Activated CD4-positive, alpha-beta T cell treated with anti-CD3 and anti-CD28 coated beads, Interleukin-2, amount 10 ng/mL, durations not matched to agents 7 days and 5 days (primary cell): ENCODE measurements at places on chromosomes 2 and 18.

GRCh38 chr18:76453057-76453561 is 41.9 kb downstream of the ZNF516 start:
- H3K36me3 ChIP-seq, result no peaks in the 10 kb centered on the region
- H3K4me3 ChIP-seq, result no peak overlapping the region
- no peak overlapping the region for H3K27ac ChIP-seq
- peaks cover 25% of the 10 kb centered on the region for H3K4me1 ChIP-seq
- no peak for DNase-seq

DNA sequence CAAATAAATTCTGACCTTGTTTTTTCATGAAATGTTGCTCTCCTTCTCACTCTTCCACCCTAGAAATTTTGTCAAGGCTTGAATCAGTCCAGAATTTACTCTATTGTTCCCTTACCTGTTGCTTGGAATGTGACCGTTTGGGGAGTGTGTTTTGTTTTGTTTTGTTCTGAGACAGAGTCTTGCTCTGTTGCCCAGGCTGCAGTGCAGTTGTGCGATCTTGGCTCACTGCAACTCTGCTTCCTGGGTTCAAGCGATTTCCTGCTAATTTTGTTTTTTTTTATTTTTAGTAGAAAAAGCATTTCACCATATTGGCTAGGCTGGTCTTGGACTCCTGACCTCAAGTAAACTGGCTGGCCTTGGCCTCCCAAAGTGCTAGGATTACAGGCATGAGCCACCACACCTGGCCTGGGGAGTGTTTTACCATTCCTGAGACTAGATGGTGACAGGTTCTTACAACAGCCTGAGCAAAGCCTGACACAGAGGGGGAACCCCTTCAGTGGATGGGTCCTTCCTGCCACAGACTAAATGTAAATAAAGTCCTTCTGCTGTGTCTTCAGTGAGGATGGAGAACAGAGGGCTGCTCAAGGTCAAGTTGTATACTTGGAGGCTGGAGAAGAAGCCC is 52.0 kb downstream of the HAUS1 start:
- H3K27me3 ChIP-seq, result no peaks in the 10 kb centered on the region
- DNase-seq, result peak; percentile 51
- H3K27ac ChIP-seq, result peak overlapping the region; percentile 99

GRCh38 chr18:9870431-9871008 is 15.3 kb upstream of the TXNDC2 start:
- DNase-seq, result no peak
- H3K27ac ChIP-seq, result no peak overlapping the region
- no peaks in the 10 kb centered on the region for H3K36me3 ChIP-seq
- H3K4me3 ChIP-seq, result no peak overlapping the region
- peaks cover 4% of the 10 kb centered on the region for H3K4me1 ChIP-seq

GRCh38 chr2:237480556-237480955 is 6.5 kb upstream of the MLPH start:
- peaks cover 47% of the 10 kb centered on the region for H3K27me3 ChIP-seq
- peaks cover 6% of the 10 kb centered on the region for H3K4me1 ChIP-seq
- no peak overlapping the region for H3K4me3 ChIP-seq
- no peak for DNase-seq
- H3K27ac ChIP-seq, result no peak overlapping the region
